Vagina (tissue), 2 donors: ENCODE measurements at places on chromosomes 16 and 17. TPM values are rescaled to one million over a fixed set of nuclear protein-coding genes. Genes with fewer than 3 reads are reported as not detected.
A peak's percentile ranks its signal among the peaks of the same experiment; 100 is the strongest.

DNA sequence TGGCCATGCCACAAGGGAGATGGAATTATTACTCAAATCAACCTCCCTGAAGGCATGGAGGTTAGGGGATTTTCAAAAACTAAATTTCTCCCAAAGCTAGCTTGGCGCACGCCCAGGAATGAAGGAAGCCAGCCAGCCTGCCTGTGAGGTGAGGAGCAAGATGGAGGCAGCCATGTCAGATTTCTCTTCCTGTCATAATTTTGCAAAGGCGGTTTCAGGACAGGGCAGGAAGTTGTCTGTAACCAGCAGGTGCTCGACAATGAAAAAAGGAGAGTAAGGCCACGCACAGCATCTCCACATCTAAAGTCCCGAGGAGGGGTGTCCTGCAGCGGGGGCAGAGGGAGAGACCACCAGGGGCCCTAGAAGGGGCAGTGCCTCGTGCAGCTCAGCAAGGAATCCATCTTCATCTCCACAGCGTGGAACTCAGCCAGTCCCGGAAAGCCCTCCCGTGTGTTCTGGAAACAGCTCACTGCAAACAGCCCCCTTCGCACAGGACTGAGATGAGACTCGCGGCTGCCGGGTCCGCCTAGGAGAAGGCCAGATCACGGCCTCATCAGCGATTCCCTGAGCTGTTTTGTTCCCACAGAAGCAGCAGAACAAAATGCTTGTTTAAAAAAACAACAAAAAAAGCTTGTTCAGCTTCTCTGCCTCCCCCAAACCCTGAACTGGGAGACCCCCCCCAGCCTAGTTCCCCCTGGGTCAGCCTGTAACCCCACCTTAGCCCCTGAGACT lies 47.8 kb downstream of the SLC7A5 start:
- DNase-seq: no peak
- H3K36me3 ChIP-seq: no peaks in the 10 kb centered on the region
- H3K4me3 ChIP-seq: no peak overlapping the region
- peaks cover 18% of the 10 kb centered on the region for H3K4me1 ChIP-seq

GRCh38 chr16:23597003-23597756 lies 1.1 kb upstream of the NDUFAB1 start:
- H3K27me3 ChIP-seq: no peaks in the 10 kb centered on the region
- H3K36me3 ChIP-seq: no peaks in the 10 kb centered on the region
- no peak for DNase-seq
- H3K4me3 ChIP-seq: no peak overlapping the region
- H3K4me1 ChIP-seq: peaks cover 21% of the 10 kb centered on the region
- H3K27ac ChIP-seq: no peak overlapping the region

GRCh38 chr17:39556423-39556822 lies 51.3 kb downstream of the NEUROD2 start:
- H3K4me3 ChIP-seq: no peak overlapping the region
- H3K27me3 ChIP-seq: no peaks in the 10 kb centered on the region
- H3K4me1 ChIP-seq: no peaks in the 10 kb centered on the region

DNA sequence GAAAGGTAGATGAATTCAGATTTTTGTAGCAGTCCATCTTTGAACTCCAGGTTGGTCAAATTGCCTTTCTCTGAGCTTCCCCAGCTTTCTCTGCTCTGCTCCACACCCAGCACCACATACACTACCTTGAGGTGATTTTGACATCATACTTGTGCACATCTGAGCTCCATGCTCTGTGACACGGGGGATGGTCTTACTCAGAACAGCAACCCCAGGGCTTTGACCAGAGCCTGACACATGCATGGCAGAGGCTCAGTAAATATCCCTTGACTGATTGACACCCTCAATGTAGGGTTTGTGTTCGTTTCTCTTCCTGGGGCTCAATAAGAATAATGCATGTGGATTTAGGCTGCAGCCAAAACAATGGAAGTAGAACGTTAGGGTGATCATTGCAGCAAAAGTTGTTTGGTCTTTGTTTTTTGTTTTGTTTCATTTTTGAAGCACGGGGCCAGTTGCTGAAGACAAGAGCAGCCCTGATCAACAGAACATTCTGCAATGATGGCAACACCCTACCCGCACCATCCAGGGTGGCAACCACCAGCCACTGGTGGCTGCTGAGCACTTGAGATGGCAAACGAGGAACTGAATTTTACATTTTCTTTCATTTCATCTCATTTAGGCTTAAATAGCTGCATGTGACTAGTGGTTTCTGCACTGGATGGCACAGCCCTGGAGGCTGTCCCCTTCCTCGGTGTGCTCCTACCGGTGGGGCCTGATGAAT lies 224.8 kb upstream of the TNRC6C start:
- H3K36me3 ChIP-seq: no peaks in the 10 kb centered on the region
- DNase-seq: peak; percentile 65
- no peaks in the 10 kb centered on the region for H3K27me3 ChIP-seq
- no peak overlapping the region for H3K4me3 ChIP-seq
- peaks cover 35% of the 10 kb centered on the region for H3K4me1 ChIP-seq

DNA sequence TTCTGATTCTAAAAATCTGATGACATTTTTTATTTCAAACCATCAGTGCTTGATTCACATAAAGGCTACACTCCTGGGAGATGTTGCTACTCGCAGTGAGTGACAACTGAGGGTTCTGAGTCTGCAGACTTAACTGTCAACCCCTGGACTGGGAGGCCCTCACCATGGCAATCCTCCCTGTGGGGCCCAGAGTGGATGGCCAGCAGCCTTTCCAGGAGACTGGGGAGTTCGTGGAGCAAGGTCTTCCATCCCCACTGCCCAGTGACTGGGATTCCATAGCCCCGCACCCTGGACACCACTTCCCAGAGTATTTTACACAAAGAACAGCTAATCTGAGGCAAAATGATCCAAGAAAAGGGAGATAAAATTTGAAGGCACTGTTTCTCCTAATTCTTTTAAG lies 59.3 kb downstream of the CREBBP start:
- H3K4me3 ChIP-seq: no peak overlapping the region
- H3K36me3 ChIP-seq: no peaks in the 10 kb centered on the region
- no peak overlapping the region for H3K27ac ChIP-seq

- no peaks in the 10 kb centered on the region for H3K27me3 ChIP-seq
- H3K4me1 ChIP-seq: peaks cover 26% of the 10 kb centered on the region
- H3K4me3 ChIP-seq: no peak overlapping the region
- no peak for DNase-seq
These were observed 57.8 kb downstream of the HLF start for GRCh38 chr17:55322453-55322985.

GRCh38 chr17:41049110-41049509 lies 2.0 kb upstream of the KRTAP2-1 start:
- no peak overlapping the region for H3K27ac ChIP-seq
- no peaks in the 10 kb centered on the region for H3K27me3 ChIP-seq
- H3K4me3 ChIP-seq: no peak overlapping the region
- DNase-seq: no peak

DNA sequence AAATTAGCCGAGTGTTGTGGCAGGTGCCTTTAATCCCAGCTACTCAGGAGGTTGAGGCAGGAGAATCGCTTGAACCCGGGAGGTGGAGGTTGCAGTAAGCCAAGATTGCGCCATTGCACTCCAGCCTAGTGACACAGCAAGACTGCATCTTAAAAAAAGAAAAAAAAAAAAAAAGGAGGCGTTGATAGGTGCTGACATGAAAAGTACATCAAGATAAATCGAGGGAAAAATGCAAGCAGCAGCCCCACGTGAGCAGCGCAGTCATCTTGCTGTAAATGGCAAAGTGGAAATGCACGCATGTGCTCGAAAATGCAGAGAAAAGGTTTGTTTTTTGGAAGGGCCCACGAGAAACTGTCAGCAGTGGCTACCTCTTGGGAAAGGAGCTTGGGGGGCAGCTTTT lies 20.9 kb downstream of the MXRA7 start:
- no peaks in the 10 kb centered on the region for H3K36me3 ChIP-seq
- H3K27me3 ChIP-seq: no peaks in the 10 kb centered on the region
- no peak for DNase-seq
- no peak overlapping the region for H3K4me3 ChIP-seq

DNA sequence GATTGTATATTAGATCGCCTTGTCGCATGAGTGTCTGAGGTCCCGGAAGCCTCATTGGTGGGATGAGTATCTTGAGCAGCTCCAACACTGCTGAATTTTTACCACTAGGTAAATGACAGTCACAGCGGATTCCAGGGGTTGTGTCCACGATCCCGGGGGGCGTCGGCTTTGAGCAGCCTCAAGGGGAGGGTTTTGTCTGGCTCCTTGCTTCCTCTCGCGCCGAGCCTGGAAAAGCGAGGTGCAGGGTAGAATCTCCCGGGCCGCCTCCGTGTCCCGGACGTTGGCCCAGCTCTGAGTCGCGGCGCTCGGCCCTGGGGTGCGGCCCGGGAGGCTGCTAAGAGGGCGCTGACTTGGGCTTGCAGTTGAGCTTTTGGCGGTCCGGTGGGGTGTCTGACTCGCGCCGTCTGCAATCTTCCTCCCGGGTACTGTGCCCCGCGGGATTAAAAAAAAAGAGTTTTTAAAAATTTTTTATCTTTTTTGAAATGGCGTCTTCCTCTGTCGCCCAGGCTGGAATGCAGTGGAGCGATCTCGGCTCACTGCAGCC lies 4.5 kb downstream of the OR1F1 start:
- H3K27me3 ChIP-seq: peaks cover 30% of the 10 kb centered on the region
- H3K27ac ChIP-seq: no peak overlapping the region
- DNase-seq: no peak
- H3K36me3 ChIP-seq: no peaks in the 10 kb centered on the region
- no peak overlapping the region for H3K4me3 ChIP-seq
- peaks cover 21% of the 10 kb centered on the region for H3K4me1 ChIP-seq

DNA sequence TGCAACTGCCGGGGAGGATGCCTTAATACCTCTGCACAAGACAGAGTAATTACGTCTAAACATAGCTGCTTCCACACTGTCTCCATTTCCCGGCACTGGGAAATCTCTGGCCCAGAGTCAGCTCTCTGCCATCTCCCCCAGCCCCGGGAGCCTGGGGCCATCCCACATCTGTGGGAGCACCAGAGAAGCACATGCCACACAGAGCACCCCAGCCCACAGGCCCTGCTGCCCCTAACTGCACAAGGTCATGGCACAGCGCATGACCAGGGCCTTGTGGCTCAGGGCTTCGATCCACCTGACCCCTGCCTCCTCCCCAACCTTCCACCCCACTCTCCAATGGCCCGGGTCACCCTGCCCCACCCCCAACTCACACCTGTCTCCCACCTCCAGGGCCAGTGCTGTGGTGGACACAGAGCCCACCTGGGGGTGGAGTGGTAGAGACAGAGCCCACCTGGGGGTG lies 36.6 kb upstream of the RBFOX3 start:
- no peaks in the 10 kb centered on the region for H3K36me3 ChIP-seq
- no peak overlapping the region for H3K4me3 ChIP-seq
- no peaks in the 10 kb centered on the region for H3K4me1 ChIP-seq
- no peak for DNase-seq
- no peak overlapping the region for H3K27ac ChIP-seq
- H3K27me3 ChIP-seq: no peaks in the 10 kb centered on the region

DNA sequence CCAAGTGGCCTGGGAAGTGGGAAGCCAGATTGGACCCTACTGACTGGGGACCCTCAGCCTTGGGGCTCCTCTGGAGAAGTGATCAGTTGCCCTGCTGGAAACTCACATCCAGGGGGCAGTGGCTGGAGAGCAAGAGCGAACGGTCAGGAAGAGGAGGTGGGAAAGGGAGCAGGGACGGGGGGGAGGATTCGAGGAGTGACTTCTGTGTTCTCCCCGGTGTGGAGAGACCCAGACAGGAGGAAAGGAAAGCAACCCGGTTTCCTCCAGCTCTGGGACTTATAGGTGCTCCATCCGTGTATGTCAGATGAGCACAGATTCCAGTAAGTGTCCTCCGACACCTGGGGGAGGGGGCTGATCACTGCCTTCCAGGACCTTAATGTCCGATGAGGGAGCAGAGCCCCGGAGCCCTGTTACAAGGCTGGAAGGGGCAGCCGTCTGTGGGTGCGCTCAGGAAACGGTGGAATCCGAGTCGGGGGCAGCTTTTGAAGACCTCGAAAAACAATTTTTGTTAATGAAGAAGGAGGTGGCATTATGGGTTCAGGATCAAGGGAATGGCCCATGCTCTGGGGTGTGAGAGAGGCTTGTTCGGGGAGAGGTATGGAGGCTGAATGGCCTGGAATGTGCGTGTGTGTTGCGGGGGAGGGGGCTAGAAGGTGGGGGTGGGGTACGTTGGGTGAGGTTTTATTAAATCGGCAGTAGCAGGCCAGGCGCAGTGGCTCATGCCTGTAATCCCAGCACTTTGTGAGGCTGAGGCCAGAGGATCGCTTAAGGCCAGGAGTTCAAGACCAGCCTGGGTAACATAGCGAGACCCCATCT lies 34.8 kb upstream of the NDRG4 start:
- H3K27ac ChIP-seq: peak overlapping the region; percentile 74
- no peaks in the 10 kb centered on the region for H3K27me3 ChIP-seq
- H3K4me1 ChIP-seq: peaks cover 22% of the 10 kb centered on the region

GRCh38 chr16:11307639-11308492 lies 26.7 kb upstream of the PRM1 start:
- H3K27me3 ChIP-seq: no peaks in the 10 kb centered on the region
- H3K4me1 ChIP-seq: peaks cover 11% of the 10 kb centered on the region
- DNase-seq: no peak
- no peaks in the 10 kb centered on the region for H3K36me3 ChIP-seq
- no peak overlapping the region for H3K4me3 ChIP-seq

DNA sequence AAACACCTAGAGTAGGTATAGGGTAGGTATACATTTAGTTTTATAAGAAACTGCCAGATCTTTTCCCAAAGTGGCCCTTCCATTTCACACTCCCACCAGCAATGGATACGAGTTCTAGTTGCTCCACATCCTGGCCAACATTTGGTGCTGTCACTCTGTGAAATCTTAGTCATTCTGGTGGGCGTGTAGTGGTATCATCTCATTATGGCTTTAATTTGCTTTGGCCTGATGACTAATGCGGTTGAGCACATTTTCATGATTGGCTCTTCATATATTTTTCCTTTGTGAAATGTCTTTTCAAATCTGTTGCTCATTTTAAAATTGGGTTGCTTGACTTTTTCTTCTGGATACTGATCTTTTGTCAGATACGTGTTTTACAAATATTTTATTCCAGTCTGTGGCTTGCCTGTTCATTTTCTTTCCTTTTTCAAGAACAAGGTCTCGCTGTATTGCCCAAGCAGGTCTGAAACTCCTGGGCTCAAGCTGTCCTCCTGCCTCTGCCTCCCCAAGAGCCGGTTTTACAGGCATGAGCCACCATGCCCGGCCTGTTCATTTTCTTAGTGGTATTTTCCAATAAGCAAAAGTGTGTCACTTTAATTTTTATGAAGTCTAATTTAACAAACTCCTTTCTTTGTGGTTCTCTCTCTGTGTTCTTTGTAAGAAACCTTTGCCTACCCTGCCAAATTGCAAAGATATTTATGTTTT lies 192.4 kb downstream of the SEC14L1 start:
- DNase-seq: peak; percentile 43
- H3K36me3 ChIP-seq: no peaks in the 10 kb centered on the region
- peaks cover 32% of the 10 kb centered on the region for H3K4me1 ChIP-seq
- no peaks in the 10 kb centered on the region for H3K27me3 ChIP-seq
- H3K4me3 ChIP-seq: no peak overlapping the region

DNA sequence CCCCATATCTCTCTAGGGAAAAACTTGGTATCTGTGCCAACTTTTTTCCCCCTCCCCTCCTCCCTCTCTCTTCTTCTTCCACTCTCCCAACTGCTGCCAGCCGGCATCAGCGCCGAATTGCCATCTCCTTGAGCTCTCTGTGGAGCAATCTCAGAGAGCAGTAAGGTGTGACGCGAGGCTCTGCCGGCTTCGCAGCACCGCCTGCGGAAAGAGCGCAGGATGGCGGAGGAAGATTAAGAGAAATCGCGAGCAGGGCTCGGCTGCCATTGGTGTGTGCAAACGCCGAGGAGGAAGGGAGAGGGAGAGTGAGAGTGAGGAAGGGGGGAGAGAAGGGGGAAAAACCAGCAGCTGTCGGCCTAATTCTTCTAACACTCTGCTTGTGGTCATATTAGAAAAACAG lies 44.2 kb downstream of the NEUROD2 start:
- DNase-seq: no peak
- no peak overlapping the region for H3K27ac ChIP-seq
- H3K27me3 ChIP-seq: no peaks in the 10 kb centered on the region
- H3K36me3 ChIP-seq: peaks cover 26% of the 10 kb centered on the region
- H3K4me3 ChIP-seq: no peak overlapping the region

Gene EPOP
- 0.98 TPM for total RNA-seq

Gene KRT28
- not detected for total RNA-seq
